ENCODE measurements at places on chromosomes 13 and 19. TPM values are rescaled to one million over a fixed set of nuclear protein-coding genes. Genes with fewer than 3 reads are reported as not detected.

- no peaks in the 10 kb centered on the region for H3K27me3 ChIP-seq
- H3K36me3 ChIP-seq: no peaks in the 10 kb centered on the region
- no peaks in the 10 kb centered on the region for H3K4me1 ChIP-seq
- H3K4me3 ChIP-seq: no peak overlapping the region
- no peak overlapping the region for H3K27ac ChIP-seq
- DNase-seq: no peak
Measured at GRCh38 chr13:66969291-66969690, 260.8 kb downstream of the PCDH9 start.

- 0 out of 2 replicates have a peak, but pooled peaks cover 1% of the 10 kb centered on the region for H3K27me3 ChIP-seq
- DNase-seq: no peak
- no peak overlapping the region for H3K4me3 ChIP-seq
- H3K27ac ChIP-seq: no peak overlapping the region
- H3K36me3 ChIP-seq: no peaks in the 10 kb centered on the region
Measured at GRCh38 chr19:51599084-51599483, 28.0 kb downstream of the ZNF175 start.

- H3K36me3 ChIP-seq: no peaks in the 10 kb centered on the region
Measured at GRCh38 chr13:40187324-40187795, 479.1 kb downstream of the FOXO1 start.

DNA sequence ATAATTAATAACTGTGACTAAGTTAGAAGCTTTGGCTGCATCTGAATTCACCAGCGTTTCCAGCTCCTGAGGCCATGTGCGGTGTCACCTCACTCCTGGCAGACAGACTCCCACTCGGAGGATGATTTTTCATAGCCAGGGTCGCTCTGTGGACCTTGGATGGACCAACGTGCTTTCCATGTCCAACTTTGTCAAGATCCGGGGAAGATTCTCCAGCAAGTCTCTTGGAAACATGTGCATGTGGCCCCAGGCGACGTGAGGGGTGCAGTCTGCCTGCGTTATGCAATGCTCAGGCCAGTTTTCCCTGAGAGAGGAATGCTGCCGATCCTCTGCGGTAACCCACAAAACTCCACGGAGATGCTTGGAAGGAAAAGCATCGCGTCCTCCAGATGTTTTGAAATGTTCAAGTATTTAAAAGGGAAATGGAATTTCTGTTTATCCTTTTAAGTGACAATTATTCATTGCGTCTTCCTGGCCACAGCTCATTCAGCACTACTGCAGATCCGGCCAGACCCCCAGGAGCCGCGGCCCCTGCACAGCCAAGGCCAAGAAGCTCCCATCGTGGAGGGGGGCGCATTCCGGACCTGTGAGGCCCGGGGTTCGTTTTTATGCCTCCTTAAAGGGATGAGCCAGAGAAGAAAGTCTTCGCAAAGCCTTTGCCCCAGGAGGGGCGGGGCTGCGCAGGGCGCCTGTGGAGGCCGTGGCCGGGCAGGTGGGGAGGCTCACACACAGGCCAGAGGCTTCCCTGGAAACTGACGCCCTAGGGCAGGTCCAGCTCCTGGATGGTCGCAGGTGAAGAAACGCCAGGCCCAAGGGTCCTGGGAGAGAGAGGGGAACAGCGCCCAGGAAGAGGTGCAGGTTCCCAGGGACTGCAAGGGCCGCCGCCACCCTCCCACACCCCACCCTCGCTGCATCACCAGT, 46.0 kb downstream of the C13orf46 start:
- DNase-seq: no peak
- no peaks in the 10 kb centered on the region for H3K36me3 ChIP-seq
- H3K4me1 ChIP-seq: peaks cover 16% of the 10 kb centered on the region
- H3K4me3 ChIP-seq: no peak overlapping the region

- peaks cover 16% of the 10 kb centered on the region for H3K4me1 ChIP-seq
- H3K27ac ChIP-seq: peak overlapping the region; percentile 64
- H3K36me3 ChIP-seq: no peaks in the 10 kb centered on the region
- no peaks in the 10 kb centered on the region for H3K27me3 ChIP-seq
- peak overlapping the region; percentile 41 for H3K4me3 ChIP-seq
Measured at GRCh38 chr13:22161871-22162270, 491.0 kb downstream of the FGF9 start.

DNA sequence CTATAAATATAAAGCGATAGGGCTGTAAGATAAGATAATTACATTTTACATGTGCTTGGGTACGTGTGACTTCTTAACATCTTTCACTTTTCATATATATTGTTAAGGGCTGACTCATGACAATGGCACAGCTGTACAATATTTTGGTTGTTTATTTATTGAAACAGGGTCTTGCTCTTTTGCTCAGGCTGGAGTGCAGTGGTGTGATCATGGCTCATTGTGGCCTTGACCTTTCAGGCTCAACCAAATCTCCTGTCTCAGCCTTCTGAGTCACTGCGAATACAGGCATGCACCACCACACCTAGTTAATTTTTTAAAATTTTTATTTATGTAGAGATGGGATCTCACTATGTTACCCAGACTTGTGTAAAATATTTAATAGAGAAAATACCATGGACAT, 2532.4 kb upstream of the PCDH20 start:
- no peak overlapping the region for H3K27ac ChIP-seq
- no peaks in the 10 kb centered on the region for H3K36me3 ChIP-seq
- no peaks in the 10 kb centered on the region for H3K27me3 ChIP-seq

The GNA15 gene
- 16.9 TPM for total RNA-seq

The IRGQ gene
- 20.8 TPM for total RNA-seq

The EHD2 gene
- 0.27 TPM for total RNA-seq

The ZIC2 gene
- total RNA-seq: not detected

The ADM5 gene
- total RNA-seq: 4.5 TPM

Data from GM12878 (cell line).